CD4-positive, alpha-beta T cell treated with Interleukin-6 at 100 ng/mL for 8 hours (primary cell): ENCODE measurements at places on chromosomes 7 and 10.
A peak's percentile ranks its signal among the peaks of the same experiment; 100 is the strongest.

- DNase-seq: peak; percentile 5
Measured at GRCh38 chr7:37100735-37101331, 347.8 kb downstream of the ELMO1 start.

DNA sequence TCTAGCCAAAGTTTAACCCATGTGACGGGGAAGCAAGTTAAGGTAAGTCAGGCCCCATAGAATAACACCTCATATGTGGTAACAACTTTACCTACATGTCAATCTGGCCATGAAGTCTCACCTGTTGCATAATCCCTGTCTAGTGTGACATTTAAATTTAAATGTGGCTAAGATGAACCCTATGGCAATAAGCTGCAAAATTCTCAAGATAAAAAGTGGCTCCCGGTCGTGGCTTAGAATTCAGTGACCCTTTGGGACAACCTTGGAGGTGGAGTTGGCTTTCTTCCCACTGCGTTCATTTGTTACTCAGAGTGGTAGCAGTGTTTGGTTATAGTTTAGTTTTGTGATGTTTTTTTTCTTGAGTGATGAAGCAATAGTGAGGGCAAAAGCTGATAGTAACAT lies 90.6 kb downstream of the ARID5B start:
- no peak for DNase-seq

- DNase-seq: no peak
Measured at GRCh38 chr10:121002586-121003205, 151.5 kb downstream of the WDR11 start.

DNA sequence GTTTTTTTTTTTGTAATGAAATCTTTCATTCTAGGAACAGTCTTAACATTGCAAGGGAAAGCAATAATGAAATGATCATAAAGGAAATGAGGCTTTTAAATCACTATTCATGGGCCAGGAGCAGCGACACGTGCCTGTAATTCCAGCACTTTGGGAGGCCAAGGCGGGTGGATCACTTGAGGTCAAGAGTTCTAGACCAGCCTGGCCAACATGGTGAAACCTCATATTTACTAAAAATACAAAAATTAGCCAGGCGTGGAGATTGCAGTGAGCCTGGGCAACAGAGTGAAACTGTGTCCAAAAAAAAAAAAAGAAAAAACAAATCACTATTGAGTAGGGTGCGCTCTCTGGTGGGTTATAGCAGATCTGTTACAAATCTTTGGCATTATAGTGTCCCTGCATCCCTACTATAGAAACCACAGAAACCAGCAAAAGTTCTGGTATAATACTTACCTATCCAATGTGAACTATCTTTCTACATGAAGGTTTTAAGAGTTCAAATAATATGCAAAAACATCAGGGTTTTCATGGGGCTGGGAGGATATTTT lies 72.1 kb downstream of the GLI3 start:
- no peak for DNase-seq

DNA sequence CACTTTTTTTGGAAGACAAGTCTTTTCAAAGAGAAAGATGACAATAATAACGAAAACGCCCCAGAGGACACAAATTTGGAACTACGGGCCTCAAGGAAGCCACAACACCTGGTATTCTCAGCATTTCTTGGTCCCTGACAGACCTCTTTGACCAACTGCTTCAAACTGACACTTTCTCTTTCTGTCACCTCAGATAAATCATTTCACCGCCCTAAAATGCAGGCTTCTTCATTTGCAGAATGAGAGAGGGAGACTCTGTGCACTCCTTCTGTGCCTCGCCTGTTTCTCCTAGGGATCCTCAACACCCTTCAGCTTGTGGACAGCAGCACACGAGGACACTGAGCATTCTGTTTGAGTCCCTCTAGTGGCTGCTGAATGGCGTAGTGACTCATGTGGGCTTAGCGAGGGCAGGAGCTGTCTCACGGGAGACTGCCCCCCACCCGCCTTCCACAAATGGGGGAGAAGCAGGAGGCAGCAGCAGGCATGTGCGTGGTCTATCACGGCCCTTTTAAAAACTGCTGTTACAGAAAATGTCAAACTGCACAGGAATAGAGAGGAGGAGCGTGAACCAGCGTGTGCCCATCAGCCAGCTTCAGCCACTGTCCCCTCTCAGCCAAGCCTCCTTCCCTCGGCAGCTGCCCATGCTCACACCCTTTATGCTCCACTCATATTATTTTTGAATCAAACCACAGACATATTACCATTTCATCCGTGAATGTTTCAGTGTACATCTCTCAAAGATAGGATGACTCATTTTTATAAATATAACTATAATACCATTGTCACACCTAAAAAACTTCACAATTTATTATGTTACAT lies 41.4 kb downstream of the GSDME start:
- no peak for DNase-seq
